Lower lobe of right lung (tissue), 2 donors: ENCODE measurements at places on chromosomes 11 and 22. TPM values are rescaled to one million over a fixed set of nuclear protein-coding genes. Genes with fewer than 3 reads are reported as not detected.
A peak's percentile ranks its signal among the peaks of the same experiment; 100 is the strongest.

HBG1 gene
- total RNA-seq: not detected

POLD3 gene
- total RNA-seq: 18.5 TPM

DNA sequence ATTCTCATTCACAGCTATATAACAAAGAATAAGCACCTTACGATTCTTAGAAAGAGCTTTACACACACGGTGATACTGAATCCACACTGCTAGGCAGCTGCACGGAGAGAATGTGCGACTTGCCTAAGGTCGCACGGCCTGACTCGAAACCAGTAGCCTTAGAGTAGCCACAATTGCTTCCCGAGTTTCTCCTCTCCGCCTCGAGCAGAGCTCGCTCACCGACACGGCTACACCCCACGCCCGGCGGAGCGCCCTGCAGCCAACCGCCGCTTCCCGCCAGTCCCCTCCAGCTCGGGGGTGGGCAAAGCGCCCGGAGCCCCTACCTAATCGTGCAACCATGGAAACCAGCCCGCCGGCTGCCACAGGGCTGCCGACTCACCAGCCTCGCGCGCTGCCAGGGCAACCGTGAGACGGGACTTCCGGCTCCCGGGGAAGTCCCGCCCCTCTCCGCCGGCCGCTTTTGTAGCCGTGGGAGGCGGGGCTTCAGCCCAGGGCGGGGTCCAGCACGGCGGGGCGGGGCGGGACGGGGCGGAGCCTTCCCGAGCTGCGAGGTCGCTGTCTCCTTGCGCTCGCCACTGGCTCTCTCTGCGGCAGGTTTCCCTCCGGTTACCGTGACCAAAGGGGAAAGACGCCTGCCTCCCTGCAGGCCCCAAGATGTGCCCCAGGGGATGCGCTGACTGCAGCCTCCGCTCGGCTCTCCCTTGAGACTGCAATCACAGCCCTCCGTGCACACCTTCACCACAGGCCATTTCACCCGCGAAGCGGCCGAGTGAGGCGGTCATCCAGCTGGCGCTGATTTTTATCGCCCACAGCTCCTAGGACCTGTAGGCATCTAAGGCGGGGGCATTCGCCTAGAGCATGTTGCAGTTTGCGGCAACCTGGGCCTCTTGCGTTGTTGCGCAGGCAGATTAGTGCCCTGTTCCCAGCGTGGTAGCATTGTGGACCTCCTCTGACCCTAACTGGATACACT is 1.1 kb downstream of the BSCL2 start:
- peak; percentile 97 for DNase-seq

- no peak for DNase-seq
Measured at GRCh38 chr11:32071811-32072210, 19.1 kb upstream of the RCN1 start.

DNA sequence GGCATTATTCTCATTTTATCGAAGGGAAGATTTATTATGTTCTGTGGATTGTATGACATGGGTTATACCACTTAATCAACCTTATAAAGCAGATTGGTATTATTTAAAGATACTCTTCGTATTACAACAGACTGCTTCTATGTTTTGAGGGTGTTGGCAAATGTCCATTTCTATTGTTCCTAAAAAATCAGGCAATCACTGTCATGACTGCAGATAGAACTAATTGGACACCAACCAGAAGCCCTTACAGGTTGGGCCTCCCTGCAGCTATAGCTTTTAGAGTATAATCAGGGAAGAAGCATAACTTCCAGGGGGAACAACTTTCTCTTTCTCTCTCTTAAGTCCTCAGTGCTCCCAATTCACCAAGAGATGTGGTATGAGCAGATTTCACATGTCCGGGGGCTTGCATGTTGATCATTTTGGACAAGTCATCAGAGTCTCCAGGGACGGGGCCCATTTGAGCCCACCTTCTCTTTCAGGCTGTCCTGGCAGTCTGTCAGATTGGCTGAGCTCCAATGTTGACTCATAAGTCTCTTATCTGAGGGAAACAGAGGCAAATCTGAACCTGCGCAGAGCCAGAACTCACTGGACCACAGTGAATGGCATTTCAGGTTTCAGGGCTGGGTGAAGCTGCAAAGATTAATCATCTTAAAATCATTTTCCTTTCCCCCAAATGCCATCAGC is 264.0 kb upstream of the CCDC90B start:
- DNase-seq: no peak

- DNase-seq: no peak
Measured at GRCh38 chr11:63770763-63771162, 2.2 kb upstream of the ZFTA start.

- no peak for DNase-seq
Measured at GRCh38 chr11:120142441-120143100, 4.7 kb upstream of the TRIM29 start.

- no peak for DNase-seq
Measured at GRCh38 chr22:36926721-36927435, 13.4 kb downstream of the CSF2RB start.
